ENCODE measurements at places on chromosomes 1 and 21.

- no peak for DNase-seq
These were observed 65.1 kb downstream of the RIPK4 start for GRCh38 chr21:41701749-41702148.

DNA sequence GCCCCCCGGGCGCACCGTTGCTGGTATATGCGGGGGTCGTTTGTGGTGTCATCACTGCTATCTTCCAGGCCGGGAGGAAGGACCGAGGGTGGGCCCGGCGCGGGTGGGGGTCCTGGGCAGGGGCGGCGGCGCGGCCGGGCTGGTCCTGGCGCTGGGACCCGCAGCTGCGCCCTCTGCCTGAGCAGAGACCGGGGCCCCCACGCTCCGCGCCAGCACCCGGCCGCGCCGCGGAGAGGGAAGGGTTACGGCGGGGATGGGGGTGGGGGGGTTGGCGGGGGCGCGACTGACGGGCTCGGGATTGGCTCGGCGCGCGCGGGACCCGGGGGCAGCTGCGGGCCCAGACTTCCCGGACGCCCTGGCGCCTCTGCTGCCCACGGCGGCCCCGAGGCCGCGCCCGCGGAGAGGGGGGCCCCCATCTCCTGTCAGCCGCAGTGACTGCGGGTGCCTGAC is 13.8 kb upstream of the SAMD11 start:
- DNase-seq, result peak; percentile 37

GRCh38 chr1:223748773-223749733 is 36.7 kb downstream of the CAPN2 start:
- DNase-seq, result peak; percentile 72

DNA sequence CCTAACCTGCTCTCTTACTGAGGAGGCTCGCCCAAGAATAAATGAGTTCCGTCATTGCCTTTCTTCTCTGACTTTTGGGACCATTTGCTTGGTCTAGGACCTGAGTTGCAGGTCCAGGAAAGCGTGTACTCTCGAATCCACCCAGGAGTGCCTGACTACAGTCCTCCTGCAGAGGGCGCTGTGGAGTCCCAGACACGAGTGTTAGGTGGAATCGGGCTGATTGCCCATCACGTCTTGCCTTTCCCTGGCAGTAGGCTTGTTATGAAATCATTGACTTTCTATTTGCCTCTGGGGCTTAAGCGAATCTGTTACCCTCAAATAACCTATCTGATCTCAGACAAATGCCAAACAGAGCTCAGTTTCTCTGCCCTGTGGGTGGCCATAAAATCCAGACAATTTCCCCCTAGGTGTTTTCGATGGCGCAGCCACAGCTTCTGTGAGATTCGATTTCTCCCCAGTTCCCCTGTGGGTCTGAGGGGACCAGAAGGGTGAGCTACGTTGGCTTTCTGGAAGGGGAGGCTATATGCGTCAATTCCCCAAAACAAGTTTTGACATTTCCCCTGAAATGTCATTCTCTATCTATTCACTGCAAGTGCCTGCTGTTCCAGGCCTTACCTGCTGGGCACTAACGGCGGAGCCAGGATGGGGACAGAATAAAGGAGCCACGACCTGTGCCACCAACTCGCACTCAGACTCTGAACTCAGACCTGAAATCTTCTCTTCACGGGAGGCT is at the start of gene IL20:
Gene IL20, plus strand, starts transcription at position 685 of the 733 bp plus-strand sequence. CDS start 230 bp downstream, outside the sequence.
- peak; percentile 82 for DNase-seq

GRCh38 chr1:46723901-46724300 is 5.0 kb upstream of the EFCAB14 start:
- no peak for DNase-seq

GRCh38 chr1:156750711-156751450 is 594 bp downstream of the HDGF start:
- DNase-seq, result peak; percentile 66

GRCh38 chr21:40074198-40074597 is 207.0 kb downstream of the PCP4 start:
- no peak for DNase-seq

- peak; percentile 57 for DNase-seq
These were observed 175.5 kb downstream of the CLIC6 start for GRCh38 chr21:34844013-34844923.

Data from left cardiac atrium (tissue), 4 donors.